ENCODE measurements at places on chromosomes 12 and 14.

- no peak for DNase-seq
Measured at GRCh38 chr12:46366771-46367170, 5.8 kb downstream of the SLC38A2 start.

- DNase-seq = no peak
Measured at GRCh38 chr12:96134200-96134599, 60.0 kb upstream of the ELK3 start.

- peak; percentile 29 for DNase-seq
Measured at GRCh38 chr12:120688527-120689071, 1.6 kb downstream of the MLEC start.

DNA sequence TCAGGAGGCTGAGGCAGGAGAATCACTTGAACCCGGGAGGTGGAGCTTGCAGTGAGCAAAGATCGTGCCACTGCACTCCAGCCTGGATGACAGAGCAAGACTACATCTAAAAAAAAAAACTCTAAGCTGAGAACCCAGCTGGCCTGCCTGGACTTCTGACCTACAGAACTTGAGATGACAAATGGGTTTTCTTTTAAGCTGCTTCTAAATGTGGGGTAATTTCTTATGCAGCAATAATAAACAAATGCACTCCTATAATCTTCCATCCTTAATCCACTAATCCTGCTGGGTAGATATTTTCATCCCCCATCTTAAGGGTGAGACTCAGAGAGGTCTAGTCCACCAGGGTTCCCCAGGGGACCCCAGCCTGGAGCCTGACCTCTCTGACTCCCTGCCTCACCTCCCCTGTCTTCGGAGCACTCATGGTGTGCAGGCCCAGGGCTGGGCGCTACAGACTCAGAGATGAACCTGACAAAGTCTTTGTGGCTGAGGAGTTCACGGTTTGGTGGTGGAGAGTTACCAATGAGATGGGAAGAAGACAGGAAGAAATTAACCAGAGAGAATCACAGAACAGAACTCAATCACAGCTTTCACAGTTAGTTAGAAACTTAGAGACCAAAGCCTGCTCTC lies 39.7 kb upstream of the BDKRB2 start:
- no peak for DNase-seq

DNA sequence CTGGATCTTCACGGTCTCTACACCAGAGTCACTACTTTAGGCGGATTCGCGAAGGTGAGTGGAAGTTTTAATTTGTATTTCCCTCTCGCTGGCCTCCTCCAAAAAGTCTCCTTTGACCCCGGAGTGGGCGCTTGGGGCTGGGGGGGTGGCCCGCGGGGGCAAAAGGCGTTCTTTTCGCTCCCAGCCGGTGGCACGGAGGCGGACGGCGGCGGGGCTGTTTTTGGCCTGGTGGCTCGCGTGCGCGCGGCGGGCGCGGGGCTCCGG lies 510 bp downstream of the ARID2 start:
- no peak for DNase-seq

DNA sequence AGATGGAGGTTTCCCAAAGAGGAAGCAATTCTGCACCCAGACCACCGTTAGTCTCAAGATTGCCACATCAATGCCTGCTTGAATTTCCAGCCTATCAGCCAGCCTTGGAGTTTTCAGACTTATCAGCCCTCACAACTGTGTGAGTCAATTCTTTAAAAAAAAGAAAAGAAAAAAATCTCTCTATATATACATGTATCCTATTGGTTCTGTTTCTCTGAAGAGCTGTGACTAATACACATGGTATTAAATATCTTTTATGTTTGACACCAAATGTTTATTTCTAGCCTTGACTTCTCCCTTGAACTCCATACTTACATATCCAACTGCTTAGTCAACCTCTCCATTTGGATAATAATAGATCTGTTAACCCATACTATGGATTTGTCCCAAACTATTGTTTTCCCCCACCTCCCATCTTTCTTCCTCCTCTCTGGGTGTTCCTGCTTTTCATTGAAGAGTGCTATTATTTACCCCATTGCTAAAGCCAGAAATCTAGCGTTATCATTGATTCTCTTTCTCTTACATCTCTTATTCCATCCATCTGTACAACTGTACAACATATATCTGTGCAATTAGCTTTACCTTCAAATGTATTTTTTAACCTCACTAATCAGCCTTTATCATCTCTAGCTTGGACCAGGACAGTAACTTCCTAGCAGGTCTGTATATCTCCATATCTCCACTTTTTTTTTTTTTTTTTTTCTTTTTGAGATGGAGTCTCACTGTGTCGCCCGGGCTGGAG lies 22.7 kb upstream of the EID3 start:
- no peak for DNase-seq

GRCh38 chr12:3489057-3489456 lies 1.9 kb upstream of the PRMT8 start:
- DNase-seq = no peak

- no peak for DNase-seq
Measured at GRCh38 chr12:45742590-45742989, 13.1 kb downstream of the ARID2 start.

DNA sequence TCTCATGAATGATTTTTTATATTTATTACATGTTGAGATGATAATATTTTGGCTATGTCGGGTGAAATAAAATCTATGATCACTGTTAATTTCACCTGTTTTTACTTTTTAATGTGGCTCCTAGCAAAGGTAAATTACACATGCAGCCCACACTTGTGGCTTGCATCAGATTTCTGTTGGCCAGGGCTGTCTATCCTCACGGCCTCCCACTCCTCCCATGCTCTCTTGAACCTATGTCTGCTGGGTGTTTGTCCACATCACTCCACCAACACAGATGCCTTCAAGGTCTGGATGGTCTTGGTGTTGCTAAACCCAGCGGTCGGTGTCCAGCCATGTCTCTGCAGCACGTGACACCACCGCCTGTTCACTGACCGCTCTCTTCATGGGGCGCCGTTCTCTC lies 339.4 kb upstream of the FKBP4 start:
- no peak for DNase-seq

- DNase-seq = no peak
Measured at GRCh38 chr12:19245666-19246065, 116.1 kb downstream of the PLEKHA5 start.

DNA sequence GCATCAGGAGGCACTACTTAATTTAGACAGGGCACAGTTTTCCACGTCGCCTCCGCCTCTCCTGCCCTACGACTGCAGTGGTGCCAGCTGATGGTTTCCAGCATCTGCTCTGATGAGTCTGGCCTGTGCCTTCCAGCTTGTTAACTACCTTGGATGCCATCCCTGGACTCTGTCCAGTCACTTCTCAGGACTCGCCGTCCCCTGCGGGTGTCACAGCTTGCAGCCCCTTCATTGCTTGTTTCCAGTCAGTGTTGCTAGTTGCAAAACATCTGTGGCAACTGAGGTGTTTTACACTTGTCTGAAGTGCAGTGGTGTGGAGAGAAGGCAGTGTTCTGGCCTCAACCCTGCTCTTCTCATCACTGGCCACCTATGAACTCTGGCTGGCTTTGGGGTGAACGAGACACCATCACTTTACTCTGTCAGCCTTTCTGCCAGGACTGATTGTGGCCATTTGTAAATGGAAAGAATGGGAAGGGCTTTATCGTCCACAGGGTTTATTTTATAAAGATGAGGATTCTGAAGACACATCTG lies 8.3 kb downstream of the ADGRD1 start:
- no peak for DNase-seq

DNA sequence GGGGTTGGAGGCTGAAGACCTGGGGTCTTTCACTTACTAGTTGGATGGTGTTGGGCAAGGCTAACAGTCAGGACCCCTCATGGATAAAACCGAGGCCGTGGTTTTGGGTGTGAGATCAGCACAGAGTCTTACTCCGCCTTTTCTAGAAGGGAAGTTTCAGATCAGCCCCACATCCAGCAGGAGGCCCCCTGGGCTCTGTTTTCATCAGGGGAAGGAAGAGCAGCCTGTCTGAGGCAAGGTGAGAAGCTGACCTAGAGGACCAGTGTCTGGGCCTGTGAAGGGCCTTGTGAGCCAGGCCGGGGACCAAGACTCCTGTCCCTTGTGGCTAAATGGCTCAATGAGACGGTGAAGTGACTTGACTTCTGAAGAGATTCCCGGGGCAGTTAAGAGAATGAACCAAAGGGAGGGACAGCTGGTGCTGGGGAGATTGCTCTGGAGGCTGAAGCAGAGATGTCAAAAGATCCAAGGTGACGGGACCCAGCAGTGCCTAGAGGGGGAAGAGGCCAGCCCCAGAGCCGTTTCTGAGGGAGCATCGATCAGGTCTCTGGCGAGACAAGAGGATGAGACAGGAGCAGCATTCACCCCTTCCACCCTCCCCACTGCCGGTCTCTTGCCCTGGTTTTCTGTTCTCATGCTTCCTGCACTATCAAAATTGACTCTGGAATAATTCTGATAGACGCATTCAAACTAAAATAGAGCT lies 40.1 kb upstream of the TSPAN9 start:
- DNase-seq = no peak
